Right renal pelvis (tissue), 4 donors: ENCODE measurements at places on chromosomes 6 and 20. TPM values are rescaled to one million over a fixed set of nuclear protein-coding genes. Genes with fewer than 3 reads are reported as not detected.

GTF2H4 gene
- polyA plus RNA-seq: 41.7 TPM

DNA sequence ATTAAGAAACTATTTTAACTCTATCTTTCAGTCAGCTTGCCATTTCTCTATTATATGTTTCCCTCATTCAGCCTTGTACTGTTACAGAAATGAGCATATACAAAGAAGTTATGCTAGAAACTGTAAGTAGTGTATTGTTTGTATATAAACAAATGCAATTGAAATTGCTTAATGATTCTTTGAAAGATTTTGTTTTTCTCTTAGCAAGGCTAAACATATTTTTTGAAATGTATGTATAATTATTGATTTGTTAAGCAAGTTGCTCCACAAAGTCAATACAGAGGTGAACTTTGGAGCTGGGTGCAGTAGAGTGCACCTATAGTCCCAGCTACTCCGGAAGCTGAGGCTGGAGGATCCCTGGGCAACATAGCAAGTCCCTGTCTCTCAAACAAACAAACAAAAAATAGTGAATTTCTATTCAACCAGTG, 253.6 kb downstream of the RNGTT start:
- no peak for DNase-seq

PACRG gene
- polyA plus RNA-seq: 21.0 TPM

- no peak for DNase-seq
Observed at GRCh38 chr20:13260650-13261279, 39.7 kb downstream of the ISM1 start.
